ENCODE measurements at places on chromosomes 7 and 10. TPM values are rescaled to one million over a fixed set of nuclear protein-coding genes. Genes with fewer than 3 reads are reported as not detected.

DNA sequence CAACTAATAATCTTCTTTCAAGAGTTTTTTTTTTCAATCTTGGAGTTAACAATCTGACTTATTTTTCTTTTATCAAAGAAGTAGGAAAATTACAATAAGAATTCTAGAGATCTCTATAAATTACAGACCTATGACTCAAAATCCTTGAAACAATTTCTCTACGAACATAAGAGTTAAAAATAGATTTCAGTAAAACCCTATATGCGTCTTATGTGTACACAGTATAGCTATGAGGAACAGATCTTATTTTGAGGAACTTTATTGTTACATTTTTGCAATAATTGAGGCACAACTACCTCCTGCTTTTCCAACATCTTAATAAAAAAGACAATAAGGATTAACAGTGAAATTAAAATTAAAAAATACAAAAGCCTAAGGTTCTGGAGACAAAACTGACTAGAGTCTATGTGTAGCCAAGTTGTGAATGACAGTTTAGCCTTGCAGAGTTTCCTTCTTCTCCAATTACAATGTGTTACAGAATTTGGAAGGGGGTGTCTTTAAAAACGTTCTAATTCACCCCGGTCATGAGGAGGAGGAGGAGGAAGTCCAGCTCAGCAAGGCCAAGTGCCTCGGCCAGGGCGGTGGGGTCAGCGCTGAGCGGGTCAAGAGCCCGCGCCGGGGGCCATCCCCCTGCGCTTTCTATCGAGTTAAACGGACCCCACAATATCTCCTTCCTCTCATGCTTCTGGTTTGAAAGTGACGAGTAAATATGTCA, 40.5 kb downstream of the AMZ1 start:
- no peaks in the 10 kb centered on the region for H3K27me3 ChIP-seq
- DNase-seq = peak; percentile 50
- H3K4me1 ChIP-seq = no peaks in the 10 kb centered on the region
- peaks cover 9% of the 10 kb centered on the region for H3K36me3 ChIP-seq
- H3K27ac ChIP-seq = no peak overlapping the region

GRCh38 chr10:45180946-45181875, 134.2 kb downstream of the OR13A1 start:
- H3K4me1 ChIP-seq = no peaks in the 10 kb centered on the region
- H3K27ac ChIP-seq = no peak overlapping the region
- H3K4me3 ChIP-seq = no peak overlapping the region
- no peaks in the 10 kb centered on the region for H3K27me3 ChIP-seq
- no peaks in the 10 kb centered on the region for H3K36me3 ChIP-seq
- no peak for DNase-seq

FFAR4 gene
- total RNA-seq = 1.0 TPM

DNA sequence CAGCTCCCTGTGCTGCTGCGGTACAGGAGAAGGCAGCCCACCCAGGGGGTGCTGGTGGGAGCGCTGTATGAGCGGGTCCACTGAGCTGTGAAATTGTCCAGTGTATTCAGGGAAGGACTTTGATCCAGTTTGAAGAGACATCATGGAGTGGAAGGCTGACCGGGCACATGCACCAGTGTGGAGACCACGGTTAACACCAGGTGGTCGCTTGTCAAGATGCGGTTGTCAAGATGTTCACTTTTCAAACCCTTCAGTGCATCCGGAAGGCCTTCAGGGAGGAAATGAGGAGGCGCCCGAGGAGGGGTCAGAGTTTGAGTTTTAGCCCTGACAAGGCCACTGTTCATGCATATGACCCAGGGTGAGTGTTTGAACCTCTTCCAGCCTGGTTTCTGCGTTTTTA, 6.1 kb downstream of the DOCK1 start:
- H3K27me3 ChIP-seq = no peaks in the 10 kb centered on the region
- H3K4me1 ChIP-seq = peaks cover 5% of the 10 kb centered on the region
- DNase-seq = no peak
- H3K27ac ChIP-seq = no peak overlapping the region

DNA sequence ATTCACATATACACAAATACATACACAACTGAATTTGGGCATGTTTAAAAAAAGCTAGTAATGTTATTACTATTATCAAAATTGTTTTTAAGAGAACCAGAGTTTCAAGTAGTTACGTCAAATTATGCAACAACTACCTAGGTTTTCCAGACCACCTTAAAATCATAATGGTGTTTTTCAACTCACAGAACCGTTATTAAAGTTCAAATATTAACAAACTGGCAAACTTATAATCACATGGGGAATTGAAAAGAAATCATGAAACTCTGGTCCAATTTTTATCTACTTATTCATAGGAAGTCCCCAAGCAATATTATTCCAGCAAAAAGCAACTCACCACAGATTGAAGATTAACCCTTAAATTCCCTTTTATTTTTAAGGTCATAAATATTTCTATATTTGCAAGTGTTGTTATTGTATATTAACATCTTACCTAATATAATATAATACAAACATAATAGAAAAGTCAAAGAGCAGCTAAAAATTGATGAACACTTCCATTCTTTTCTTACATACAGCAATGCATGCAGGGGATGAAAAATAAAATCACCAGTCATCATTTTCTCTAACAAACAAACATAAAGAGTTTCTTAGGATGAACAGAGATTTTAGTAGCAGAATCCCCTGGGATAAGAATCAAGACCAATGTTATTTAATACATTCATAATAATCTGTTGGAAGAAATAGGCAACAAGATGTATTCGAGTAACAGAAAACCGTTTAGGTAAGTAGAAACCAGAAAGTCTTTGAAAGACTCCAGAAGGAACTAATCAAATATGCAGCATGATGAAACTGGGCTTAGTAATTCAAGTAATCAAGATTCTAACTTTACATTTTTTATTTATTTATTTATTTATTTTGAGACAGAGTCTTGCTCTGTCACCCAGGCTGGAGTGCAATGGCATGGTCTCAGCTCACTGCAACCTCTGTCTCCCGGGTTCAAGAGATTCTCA, 391.1 kb downstream of the PARD3 start:
- H3K27me3 ChIP-seq = no peaks in the 10 kb centered on the region
- no peak for DNase-seq
- no peak overlapping the region for H3K4me3 ChIP-seq
- H3K36me3 ChIP-seq = no peaks in the 10 kb centered on the region
- H3K4me1 ChIP-seq = no peaks in the 10 kb centered on the region

SPRN gene
- total RNA-seq = not detected

DNA sequence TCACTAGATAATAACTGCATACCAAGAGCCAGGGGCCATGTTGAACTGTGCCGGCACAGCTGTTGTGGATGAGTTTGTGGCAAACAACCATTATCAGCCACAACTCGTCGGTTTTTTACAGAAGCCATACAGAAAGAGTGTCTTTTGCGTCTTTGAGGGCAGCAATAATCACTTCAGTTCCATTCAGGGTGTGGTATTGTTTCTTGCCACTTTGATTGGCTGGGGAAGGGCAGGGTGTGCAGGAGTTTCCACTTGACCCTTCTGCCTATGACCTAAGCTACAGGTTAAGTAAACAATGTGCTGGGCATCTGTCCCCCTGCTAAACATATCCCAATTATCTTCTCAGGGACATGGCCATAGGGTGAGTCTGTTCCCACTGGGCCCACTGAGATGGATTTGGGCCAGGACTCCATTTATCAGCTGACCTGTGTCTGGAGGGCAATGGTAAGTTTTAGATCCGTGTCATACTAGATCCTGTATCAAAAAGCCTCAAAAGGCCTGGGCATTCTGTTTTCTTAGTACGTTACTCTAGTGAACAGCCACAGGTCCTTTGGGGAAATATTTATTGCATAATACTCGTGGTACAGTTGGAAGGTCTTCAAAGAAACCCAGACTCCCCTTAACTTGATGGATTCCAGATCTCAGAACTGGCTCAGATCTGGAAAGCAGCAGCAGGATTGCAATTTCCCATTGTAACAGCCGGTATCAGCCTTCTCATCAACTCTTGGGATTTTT, 15.9 kb downstream of the ZNF3 start:
- no peak overlapping the region for H3K27ac ChIP-seq
- H3K4me3 ChIP-seq = no peak overlapping the region
- H3K27me3 ChIP-seq = no peaks in the 10 kb centered on the region
- DNase-seq = peak; percentile 62
- H3K36me3 ChIP-seq = peaks cover 23% of the 10 kb centered on the region

- no peak overlapping the region for H3K27ac ChIP-seq
- no peaks in the 10 kb centered on the region for H3K27me3 ChIP-seq
- H3K4me3 ChIP-seq = no peak overlapping the region
- peak; percentile 70 for DNase-seq
These were observed 918 bp upstream of the RPEL1 start for GRCh38 chr10:103244666-103245271.

DNA sequence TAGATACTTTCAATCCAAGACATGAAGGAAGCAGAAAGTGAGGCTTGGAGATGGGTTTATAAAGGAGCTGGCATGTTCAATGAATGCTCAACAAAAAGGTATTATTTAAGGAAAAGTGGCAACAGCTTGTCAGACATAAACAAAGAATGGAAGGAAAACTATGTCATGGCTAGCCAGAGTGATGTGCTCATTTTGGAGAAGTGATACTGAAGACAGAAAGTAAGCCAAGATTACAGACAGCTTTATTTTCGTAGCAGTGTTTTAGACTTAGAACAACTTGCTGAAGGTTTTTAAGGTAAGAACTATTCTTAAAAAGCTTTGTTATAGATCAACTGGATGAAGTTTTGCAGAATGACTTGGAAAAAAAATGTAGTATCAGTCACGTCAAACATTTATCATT, 160.5 kb upstream of the FERD3L start:
- H3K4me1 ChIP-seq = no peaks in the 10 kb centered on the region
- DNase-seq = no peak
- no peaks in the 10 kb centered on the region for H3K36me3 ChIP-seq
- H3K27me3 ChIP-seq = no peaks in the 10 kb centered on the region
- no peak overlapping the region for H3K27ac ChIP-seq

Measured in kidney (tissue), 22 donors.